NCI-H2081 treated with DMSO at 0.1 percent for 48 hours (cell line): ENCODE measurements at places on chromosomes 3 and 15.

- no peak for DNase-seq
Observed at GRCh38 chr3:151262871-151263525, 15.3 kb downstream of the P2RY14 start.

- no peak for DNase-seq
Observed at GRCh38 chr3:178456621-178457285, 79.5 kb upstream of the KCNMB2 start.

- no peak for DNase-seq
Observed at GRCh38 chr3:4407941-4408340, 59.1 kb downstream of the SUMF1 start.

DNA sequence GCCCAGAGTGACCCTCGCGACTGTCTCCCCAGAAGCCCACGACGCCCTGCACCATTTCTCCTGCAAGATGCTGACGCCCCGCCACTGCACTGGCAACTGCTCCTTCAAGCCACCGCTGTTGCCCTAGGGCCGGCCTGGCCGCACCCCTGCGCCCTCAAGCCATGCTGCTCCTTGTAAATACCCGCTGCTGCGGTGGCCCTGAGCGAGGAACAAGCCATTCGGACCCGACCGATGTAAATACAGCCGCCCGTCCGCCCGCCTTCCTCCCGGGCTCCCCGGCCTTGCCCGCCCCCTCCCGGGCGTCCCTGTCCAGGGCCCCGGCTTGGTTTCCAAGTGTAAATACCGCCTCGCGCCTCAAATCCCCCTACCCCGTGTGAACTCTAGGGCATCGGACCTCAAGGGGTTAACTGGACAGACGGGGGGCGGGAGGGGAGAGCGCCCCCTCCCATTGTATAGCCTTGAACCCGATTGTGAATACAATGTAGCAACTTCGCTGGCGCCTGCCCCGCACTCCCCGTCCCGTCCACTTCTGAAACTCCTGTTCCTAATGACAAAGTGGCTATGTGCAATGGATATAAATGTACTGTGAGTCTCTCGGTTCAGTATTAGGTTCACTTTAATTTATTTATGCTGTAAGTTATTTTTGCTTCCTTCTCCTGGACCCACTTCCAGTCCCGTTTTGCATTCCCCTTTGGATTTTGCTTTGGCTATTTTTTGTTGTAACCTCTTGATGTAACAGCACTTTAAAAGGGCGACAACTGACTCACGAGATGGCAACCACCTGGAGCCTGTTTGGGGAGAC, 5.9 kb downstream of the RNU6-1 start:
- DNase-seq, result no peak

DNA sequence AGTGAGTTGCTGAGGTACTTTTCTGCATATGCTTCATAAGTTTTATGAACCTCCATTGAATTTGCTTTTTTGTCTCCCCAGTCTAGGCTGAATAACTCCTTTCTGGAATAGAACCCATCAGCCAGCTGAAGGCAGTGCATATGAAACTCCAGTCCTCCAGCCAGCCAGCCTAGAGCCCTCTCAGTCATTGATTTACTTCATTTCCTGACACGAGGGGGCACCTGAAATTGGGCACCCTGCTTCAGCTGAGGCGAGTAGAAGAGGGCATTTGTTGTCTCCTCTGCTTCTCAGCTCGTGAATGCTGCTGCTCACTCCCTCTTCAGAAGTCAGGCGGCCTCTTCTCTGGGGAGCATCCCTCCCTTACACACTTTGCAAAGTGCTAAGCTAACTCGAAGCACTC, 32.5 kb downstream of the CHST2 start:
- DNase-seq, result no peak

GRCh38 chr3:10351013-10351735, 30.3 kb upstream of the SEC13 start:
- no peak for DNase-seq

GRCh38 chr3:99172736-99173657, 271.5 kb upstream of the DCBLD2 start:
- no peak for DNase-seq

DNA sequence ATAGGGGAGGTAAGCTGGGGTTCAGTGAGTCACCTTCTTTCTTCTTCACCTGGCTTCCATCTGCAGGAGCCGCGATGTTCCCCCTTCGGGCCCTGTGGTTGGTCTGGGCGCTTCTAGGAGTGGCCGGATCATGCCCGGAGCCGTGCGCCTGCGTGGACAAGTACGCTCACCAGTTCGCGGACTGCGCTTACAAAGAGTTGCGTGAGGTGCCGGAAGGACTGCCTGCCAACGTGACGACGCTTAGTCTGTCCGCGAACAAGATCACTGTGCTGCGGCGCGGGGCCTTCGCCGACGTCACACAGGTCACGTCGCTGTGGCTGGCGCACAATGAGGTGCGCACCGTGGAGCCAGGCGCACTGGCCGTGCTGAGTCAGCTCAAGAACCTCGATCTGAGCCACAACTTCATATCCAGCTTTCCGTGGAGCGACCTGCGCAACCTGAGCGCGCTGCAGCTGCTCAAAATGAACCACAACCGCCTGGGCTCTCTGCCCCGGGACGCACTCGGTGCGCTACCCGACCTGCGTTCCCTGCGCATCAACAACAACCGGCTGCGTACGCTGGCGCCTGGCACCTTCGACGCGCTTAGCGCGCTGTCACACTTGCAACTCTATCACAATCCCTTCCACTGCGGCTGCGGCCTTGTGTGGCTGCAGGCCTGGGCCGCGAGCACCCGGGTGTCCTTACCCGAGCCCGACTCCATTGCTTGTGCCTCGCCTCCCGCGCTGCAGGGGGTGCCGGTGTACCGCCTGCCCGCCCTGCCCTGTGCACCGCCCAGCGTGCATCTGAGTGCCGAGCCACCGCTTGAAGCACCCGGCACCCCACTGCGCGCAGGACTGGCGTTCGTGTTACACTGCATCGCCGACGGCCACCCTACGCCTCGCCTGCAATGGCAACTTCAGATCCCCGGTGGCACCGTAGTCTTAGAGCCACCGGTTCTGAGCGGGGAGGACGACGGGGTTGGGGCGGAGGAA, 2.6 kb downstream of the ISLR2 start:
- DNase-seq, result no peak

DNA sequence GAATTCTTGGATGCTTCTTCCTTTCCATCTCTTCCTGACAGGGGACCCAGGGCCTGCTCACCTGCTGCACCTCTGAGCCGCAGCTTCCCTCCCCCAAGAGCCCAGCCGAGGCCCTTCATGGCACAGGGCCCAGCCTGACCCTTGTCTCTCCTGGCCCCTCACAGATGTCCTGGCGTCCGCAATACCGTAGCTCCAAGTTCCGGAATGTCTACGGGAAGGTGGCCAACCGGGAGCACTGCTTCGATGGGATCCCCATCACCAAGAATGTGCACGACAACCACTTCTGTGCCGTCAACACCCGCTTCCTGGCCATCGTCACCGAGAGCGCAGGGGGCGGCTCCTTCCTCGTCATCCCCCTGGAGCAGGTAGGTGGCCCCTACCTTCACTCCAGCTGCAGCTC, 66.2 kb downstream of the CORO2B start:
- no peak for DNase-seq

- no peak for DNase-seq
Observed at GRCh38 chr3:188298585-188298984, 144.6 kb downstream of the LPP start.

DNA sequence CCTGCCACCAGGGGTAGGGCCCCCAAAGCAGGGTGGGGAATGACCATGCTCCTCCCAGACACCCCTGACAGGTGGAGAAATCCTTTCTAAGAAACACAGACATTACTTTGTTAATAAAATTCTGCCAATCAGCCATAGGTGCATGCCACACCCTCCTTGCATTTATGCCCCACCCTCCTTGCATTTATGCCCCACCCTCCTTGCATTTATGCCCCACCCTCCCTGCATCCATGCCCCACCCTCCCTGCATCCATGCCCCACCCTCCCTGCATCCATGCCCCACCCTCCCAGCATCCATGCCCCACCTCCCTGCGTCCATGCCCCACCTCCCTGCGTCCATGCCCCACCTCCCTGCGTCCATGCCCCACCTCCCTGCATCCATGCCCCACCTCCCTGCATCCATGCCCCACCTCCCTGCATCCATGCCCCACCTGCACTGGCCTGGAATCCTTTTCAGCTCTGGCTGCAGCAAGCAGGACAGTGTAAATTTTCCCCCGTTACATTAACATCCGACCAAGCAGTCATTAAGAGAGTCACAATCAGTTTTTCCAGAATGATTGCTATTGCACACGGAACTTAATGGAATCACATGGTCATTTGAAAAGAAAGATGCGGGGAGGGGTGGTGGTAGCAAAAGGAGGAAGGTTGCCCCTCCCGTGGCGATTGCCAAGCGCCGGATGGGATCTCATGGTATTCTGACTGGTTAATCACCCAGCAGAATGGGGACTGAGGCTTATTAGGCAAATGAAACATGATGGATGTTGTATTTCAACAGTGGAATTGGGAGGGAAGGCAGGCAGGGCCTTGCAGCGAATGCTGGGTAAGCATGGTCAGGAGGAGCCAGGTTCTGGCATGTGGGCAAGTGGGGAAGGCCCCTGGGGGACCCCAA, 91.2 kb downstream of the TLE3 start:
- no peak for DNase-seq

DNA sequence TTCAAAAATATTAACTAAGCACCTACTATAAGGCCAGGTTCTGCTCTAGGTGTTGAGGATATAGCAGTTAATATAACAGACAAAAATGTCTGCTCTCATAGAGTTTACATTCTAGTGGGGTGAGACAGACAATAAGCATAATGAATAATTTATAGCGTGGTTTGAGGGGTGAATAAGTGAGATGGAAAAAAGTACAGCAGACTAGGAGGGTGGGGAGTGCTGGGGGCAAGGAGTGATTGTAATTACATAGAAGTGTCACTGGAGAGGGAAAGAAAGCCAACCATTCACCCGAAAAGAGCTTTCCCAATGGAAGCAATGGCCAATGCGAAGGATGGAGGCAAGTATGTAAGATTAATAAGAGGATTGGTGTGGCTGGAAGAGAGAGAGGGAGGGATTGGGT, 552.9 kb upstream of the KCNMB2 start:
- DNase-seq, result no peak

- no peak for DNase-seq
Observed at GRCh38 chr3:62793946-62794345, 81.3 kb downstream of the CADPS start.

DNA sequence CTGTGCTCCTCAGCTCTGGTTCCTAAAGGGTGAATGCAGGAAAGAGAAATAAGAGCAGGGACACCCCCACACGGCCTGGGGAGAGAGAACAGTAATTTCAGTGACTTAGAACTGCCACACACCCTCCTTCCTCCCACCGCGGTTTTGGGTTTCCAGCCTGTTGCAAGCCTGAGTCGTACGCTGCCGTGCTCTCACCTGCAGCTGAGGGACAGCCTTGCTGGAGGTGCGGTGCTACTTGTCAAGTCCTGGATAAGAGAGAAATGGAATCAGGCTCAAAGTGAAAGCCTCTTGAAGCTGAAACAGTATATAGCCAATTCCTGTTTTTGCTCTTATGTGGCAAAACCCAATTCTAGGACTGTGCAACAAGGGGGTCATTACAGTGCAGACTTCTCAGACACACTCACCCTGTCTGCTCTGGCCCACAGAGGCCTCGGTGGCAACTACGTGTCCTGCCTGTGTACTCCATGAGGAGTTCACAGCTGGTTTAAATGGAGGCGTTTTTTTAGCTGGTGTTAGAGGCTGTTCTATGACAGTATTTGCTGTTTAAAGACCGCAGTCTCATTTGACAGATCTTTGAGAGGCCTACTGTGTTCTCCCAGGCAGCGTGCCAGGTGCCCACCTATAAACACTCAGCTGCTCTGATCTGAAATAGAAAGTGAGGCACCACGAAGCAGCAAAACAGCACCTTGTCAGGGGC, 42.9 kb downstream of the TBC1D2B start:
- DNase-seq, result no peak

DNA sequence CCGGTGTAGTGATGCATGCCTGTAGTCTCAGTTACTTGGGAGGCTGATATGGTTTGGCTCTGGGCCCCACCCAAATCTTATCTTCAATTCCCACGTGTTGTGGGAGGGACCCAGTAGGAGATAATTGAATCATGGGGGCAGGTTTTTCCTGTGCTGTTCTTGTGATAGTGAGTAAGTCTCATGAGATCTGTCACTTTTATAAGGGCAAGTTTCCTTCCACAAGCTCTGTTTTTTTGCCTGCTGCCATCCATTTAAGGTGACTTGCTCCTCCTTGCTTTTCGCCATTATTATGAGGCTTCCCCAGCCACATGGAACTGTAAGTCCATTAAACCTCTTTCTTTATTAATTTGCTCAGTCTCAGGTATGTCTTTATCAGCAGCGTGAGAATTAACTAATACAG, 566.7 kb upstream of the NECTIN3 start:
- DNase-seq, result no peak

DNA sequence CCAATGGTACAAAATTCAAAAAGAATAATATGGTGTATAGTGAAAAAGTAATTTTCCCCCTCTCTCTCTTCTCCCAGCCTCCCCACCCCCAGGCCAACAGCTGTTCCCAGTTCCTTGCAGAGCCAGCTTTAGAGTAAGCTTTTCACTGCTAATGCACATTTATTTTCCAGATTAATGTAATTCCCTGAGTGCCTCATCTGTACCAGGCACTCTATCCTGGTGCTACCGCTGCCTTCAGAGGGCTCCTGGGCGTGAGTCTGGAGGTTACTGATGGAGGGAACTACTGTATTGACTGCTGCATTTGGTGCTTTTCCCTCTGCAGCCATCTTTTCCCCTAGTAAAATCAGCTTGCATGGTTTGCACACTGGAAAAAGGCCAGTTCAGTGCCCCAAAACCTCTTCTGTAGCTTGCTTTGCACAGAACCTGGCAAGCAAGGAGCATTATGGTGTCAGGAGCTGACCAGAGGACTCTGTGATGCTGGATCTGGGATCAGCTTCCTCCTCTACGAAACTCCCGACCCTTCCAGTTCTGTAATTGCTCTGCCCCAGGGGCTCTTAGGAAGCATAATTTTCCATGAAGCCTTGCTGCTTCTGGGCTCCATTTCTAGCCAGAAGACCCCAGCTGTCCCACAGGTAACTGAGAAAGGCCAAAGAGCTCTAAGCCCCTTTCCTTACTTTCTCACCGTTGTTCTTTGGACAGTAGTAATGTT, 8.5 kb upstream of the USP3 start:
- no peak for DNase-seq

DNA sequence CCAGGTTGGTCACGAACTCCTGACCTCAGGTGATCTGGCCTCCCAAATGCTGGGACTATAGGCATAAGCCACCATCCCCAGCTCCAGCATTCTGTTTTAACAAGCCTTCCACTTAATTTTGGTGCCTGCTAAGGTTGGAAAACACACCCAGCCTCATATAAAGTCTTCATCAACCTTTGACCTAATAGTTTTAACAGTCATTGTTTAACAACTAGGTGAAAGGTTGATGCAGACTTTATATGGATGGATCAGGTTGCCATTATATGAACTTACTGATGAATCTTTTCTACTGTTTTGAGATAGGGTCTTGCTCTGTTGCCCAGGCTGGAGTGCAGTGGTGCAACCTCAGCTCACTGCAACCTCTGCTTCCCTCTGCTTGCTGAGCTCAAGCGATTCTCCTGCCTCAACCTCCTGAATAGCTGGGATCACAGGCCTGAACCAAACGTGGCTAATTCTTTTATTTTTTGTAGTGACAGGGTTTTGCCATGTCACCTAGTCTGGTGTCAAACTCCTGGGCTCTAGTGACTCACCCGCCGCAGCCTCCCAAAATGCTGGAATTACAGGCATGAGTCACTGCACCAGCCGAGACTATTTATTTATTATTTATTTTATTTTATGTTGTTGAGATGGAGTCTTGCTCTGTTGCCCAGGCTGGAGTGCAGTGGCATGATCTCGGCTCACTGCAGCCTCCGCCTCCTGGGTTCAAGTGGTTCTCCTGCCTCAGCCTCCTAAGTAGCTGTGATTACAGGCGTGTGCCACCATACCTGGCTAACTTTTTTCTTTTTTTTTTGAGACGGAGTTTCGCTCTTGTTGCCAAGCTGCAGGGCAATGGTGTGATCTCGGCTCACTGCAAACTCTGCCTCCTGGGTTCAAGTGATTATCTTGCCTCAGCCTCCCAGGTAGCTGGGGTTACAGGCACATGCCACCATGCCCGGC, 3.1 kb upstream of the RPAP1 start:
- no peak for DNase-seq
